Sigmoid colon (tissue), 7 donors: ENCODE measurements at places on chromosomes 7 and 10. TPM values are rescaled to one million over a fixed set of nuclear protein-coding genes. Genes with fewer than 3 reads are reported as not detected.

CD36 gene
- 35.6 TPM for total RNA-seq

SMARCD3 gene
- 52.2 TPM for total RNA-seq

- no peak overlapping the region for H3K27ac ChIP-seq
- H3K4me3 ChIP-seq: no peak overlapping the region
- DNase-seq: no peak
- no peaks in the 10 kb centered on the region for H3K4me1 ChIP-seq
- peaks cover 40% of the 10 kb centered on the region for H3K36me3 ChIP-seq
These were observed 4.5 kb downstream of the ZSCAN25 start for GRCh38 chr7:99621271-99621670.

DNA sequence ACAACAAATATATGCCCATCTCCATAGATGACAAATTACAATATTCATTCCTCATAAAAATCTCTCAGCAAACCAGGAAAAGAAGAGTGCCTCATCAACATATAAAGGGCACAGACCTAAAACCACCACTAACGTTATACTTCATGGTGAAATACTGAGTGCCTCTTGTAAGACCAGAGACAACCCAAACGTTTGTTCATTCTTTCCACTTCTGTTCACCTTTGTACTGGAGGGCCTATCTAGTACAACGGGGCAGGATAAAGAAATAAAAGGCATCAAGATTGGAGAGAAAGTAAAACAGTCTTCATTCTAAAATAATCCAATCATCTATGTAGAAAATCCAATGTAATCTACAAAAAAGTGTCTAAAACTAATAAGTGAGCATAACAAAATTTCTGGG lies 79.1 kb downstream of the LARP4B start:
- H3K36me3 ChIP-seq: peaks cover 4% of the 10 kb centered on the region
- DNase-seq: no peak
- no peaks in the 10 kb centered on the region for H3K27me3 ChIP-seq
- no peak overlapping the region for H3K27ac ChIP-seq

- H3K4me3 ChIP-seq: no peak overlapping the region
- no peak overlapping the region for H3K27ac ChIP-seq
- H3K36me3 ChIP-seq: no peaks in the 10 kb centered on the region
- H3K27me3 ChIP-seq: no peaks in the 10 kb centered on the region
- H3K4me1 ChIP-seq: no peaks in the 10 kb centered on the region
These were observed 122.5 kb upstream of the C1QL3 start for GRCh38 chr10:16644146-16644545.

GRCh38 chr10:17445400-17445998 lies 8.9 kb downstream of the ST8SIA6 start:
- no peaks in the 10 kb centered on the region for H3K27me3 ChIP-seq
- no peak overlapping the region for H3K4me3 ChIP-seq
- DNase-seq: no peak
- H3K36me3 ChIP-seq: no peaks in the 10 kb centered on the region
- no peak overlapping the region for H3K27ac ChIP-seq
